ENCODE measurements at places on chromosomes 2 and 18.

DNA sequence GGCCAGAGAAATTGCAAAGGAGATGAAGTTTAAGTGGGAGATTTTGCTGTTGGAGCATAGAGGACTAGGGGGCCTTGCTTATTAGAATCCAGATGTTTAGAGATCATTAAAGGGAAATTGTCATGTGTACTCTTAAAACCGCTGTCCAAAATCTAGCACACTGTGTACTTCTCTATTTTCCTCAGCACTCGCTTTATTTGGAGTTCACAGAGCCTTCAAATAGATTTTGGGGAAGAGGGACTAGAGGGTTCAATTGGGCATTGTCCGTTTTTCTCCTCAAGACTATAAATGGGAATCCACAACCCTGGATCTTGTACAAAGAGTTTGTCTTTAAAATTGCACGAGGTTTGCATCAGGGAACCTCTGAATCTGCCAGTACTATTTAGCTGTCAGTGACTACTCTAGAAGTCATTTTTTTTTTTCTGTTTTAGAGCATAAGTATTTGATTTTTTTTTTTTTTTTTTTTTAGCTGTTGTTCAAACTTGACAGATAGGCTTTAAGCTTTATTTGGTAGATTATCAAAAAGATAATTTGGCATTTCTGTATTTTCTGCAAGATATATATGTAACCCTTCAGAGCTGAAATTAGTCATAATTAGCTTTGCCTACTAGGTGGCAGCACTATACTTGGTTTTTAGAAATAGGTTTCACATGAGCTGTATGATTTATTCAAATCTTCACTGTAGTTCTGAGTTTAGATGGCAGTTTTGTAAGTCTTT is 14.2 kb downstream of the PMS1 start:
- no peak for DNase-seq

GRCh38 chr2:168962636-168963035 is 61.5 kb downstream of the G6PC2 start:
- DNase-seq: no peak

DNA sequence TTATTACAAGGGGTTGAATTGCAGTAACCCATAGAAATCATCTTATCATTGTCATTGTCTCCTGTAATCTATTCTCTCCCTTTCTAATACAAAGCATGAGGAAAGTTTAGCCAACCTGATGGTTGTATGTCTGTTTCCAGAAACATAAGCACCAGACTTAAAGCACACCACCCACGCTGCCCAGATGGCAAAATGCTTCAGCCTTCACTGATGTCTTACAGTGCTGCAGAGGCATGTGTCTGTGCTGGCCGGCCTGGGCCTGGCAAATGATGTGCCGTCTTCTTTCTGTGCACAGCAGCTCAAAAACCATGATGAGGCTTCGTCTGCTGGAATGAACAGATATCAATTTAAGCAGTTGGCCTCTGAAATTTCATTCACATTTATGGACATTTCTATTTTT is 443.0 kb upstream of the RGPD4 start:
- DNase-seq: no peak

- no peak for DNase-seq
These were observed 116.4 kb downstream of the IRS1 start for GRCh38 chr2:226683196-226683595.

GRCh38 chr2:203361495-203361894 is 33.3 kb downstream of the ABI2 start:
- no peak for DNase-seq

- no peak for DNase-seq
These were observed 18.6 kb upstream of the AGXT start for GRCh38 chr2:240850026-240850425.

DNA sequence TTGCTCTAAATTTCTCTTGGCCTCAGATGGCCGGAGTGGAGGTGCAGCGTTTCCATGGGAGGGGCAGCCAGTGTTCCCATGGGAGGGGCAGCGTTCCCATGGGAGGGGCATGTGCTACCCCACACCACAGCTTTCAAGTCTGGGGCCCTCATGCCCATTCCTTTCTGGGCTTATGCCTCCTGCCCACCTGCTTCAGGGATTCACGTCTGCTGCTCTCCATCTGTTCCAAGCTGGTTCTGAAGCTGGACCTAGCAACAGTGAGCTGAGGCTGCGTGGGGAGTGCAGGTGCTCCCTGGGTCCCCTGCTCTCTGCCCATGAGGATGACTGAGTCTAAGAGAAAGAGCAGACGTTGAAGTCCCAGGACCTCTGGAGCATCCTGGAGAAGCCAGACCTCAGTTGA is 243.1 kb upstream of the PXDN start:
- DNase-seq: no peak

GRCh38 chr2:118325321-118325955 is 237.2 kb downstream of the INSIG2 start:
- no peak for DNase-seq

GRCh38 chr2:74440378-74441169 is 1.2 kb downstream of the RTKN start:
- no peak for DNase-seq

- DNase-seq: no peak
These were observed 10.5 kb upstream of the B3GNT7 start for GRCh38 chr2:231384970-231385369.

GRCh38 chr18:77160515-77160914 is 27.9 kb upstream of the MBP start:
- no peak for DNase-seq

GRCh38 chr18:49548229-49548636 is 13.6 kb upstream of the LIPG start:
- no peak for DNase-seq

- no peak for DNase-seq
These were observed 188.8 kb downstream of the TSN start for GRCh38 chr2:121944072-121944831.

- DNase-seq: no peak
These were observed 5.3 kb upstream of the ORC2 start for GRCh38 chr2:200968735-200969134.

GRCh38 chr2:12315224-12315623 is 401.5 kb upstream of the TRIB2 start:
- DNase-seq: no peak

DNA sequence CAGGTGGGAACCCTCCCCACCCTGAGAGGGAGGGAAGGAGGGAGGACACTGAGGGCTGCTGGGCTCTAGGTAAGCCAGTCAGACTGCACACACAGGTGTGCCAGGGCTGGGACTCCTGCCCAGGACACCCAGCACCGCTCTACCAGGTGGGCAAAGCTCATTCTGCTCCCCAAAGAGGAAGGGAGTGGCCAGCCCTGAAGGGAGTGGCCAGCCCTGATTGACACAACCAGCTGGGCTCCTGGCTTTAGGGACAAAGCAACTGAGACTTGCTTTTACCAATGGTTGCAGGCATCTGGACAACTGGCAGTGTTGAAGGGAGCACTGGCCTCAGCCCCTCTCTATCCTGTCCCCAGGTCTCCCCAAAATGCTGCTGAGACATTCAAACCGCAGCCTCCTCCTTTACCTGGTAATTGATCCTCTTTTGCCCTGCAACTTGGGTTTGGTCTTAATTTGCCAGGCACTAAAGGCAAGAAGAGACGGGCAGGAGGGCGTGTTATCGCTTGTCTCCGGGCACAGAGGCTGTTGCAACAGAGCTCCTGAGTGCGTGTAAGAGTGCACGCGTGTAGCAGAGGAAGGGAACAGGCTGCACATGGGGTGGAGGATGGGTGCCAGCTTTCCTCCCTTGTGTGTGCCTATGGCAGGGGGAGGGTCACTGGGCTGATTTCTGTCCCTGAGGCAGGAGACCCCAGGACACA is 14.5 kb upstream of the FOSL2 start:
- DNase-seq: no peak

DNA sequence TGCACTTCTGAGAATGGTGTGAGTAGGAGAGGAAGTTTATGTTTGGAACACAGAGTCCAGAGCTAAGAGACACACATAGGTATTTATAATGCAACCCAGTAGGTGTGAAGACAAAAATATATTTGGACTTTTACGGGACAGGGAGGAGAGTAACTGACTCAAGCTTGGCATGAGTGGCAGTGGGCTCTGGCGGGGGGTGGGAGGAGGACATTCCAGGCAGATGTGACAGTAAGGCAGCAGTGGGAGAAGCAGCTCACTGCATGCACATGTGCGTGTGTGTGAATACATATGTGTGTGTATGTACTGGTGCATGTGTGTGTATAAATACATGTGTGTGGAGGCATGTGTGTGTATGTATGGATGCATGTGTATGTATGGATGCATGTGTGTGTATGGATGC is 51.4 kb downstream of the DCDC2C start:
- no peak for DNase-seq

- DNase-seq: no peak
These were observed 7.6 kb upstream of the NRXN1 start for GRCh38 chr2:51039581-51039980.

DNA sequence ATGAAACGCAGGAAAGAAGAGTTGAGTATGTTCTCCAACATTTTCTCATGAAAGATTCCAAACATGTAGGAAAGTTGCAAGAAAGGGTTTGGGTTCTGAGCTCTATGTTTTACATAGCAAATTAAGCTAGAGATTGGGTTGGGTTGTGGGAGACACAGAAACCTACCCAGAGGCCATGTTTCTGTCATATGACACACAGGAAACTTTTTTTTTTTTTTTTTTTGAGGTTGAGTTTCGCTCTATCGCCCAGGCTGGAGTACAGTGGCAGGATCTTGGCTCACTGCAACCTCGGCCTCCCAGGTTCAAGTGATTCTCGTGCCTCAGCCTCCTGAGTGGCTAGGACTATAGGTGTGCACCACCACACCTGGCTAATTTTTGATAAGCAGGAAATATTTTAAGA is 57.6 kb downstream of the DOCK10 start:
- DNase-seq: no peak

- no peak for DNase-seq
These were observed 409.2 kb upstream of the TCF4 start for GRCh38 chr18:55997151-55997561.

GRCh38 chr2:220936641-220937197 is 635.4 kb downstream of the EPHA4 start:
- DNase-seq: no peak

- no peak for DNase-seq
These were observed 27.4 kb upstream of the SLC3A1 start for GRCh38 chr2:44247924-44248323.

- DNase-seq: no peak
These were observed 33.0 kb upstream of the NPAS2 start for GRCh38 chr2:100786985-100787384.

- no peak for DNase-seq
These were observed 19.5 kb downstream of the LCT start for GRCh38 chr2:135817466-135817865.

- DNase-seq: no peak
These were observed 7.1 kb downstream of the DSG1 start for GRCh38 chr18:31325051-31325450.

DNA sequence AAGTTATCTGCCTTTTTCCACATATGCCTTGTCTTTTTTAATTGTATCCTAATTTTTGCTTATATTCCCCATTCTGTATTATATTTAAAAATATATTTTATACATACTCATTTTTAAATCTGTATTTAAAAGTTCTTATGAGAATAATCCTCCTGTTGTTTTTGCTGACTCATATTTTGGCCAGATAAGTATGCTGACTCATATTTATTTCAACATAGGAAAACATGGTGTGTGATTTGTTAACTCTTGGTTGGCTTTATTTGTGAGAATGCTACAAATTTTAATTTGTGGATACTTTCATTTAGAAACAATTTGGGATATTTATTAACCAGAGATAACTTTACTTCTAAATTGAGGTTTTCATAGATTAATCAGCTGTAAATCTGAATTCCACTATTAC is 587.7 kb downstream of the CPS1 start:
- DNase-seq: no peak

DNA sequence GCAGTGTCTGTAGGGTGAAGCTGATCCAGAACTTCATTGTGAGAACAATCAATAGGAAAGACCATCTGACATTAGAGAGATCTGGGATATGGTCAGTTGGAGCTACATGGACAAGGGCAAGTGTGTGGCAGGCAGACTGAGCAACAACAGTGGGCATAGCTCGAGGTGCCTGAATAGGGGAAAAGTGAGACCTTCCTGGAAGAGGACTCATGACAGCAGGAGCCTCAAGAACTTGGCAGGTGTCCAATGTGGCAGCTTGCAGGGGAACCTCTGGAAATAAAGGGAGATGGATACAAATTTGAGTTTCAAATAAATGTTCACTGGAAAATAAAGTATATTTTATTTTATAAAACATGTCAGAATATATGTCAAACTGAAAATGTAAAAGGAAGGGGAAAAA is 117.9 kb downstream of the TANC1 start:
- no peak for DNase-seq

DNA sequence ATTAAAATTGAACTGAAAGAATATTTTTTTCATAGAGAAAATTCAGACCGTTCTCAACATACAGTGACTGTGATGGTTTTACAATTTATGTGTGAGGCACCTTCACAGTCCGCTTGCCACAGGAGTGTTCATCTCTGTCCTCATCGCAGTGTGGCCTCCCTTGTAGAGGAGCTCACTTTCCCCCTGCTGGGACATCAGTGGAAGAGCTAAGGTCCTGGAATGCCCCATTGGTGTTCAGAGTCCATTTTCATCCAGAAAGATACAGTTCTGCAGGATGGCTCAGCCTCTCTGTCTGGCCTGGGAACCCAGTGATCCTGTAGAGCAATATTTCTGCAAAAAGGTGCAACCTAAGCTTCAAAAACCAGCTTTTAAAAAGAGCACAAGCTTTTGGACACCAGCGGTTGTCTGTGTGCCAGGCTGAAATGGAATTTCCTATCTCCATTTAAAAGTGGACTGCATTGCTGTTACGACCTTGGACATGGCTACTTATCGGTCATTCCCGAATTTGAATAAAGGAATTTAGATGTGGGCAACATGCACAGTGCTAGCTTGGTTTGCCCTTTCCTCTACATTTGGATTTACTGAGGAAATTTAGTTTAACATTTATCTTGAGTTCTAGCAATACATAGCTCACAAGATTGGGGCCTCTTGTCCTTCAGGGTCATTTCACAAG is 26.7 kb upstream of the FAM237A start:
- DNase-seq: no peak

DNA sequence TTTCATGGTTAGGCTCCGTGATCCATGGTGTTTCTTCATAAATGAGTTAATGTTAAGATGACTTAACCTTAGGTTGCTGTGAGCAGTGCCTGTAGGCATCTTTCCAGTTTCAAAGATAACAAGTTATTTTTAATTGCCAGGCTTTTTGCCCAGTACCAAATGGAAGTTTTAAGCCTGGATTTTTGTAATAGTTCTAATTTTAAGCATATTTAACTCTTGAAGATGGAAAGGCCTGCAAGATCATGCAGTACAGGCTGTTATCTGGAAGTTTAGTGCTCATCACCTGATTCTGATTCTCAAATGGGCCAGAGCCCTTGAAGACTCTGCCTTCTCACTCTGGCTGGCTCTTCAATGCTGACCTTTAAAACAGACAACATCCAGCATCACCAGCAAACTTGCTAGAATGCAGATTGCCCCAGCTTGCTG is 141.3 kb downstream of the NCK2 start:
- no peak for DNase-seq

- DNase-seq: no peak
These were observed 229.4 kb downstream of the HAUS1 start for GRCh38 chr18:46333431-46334135.

DNA sequence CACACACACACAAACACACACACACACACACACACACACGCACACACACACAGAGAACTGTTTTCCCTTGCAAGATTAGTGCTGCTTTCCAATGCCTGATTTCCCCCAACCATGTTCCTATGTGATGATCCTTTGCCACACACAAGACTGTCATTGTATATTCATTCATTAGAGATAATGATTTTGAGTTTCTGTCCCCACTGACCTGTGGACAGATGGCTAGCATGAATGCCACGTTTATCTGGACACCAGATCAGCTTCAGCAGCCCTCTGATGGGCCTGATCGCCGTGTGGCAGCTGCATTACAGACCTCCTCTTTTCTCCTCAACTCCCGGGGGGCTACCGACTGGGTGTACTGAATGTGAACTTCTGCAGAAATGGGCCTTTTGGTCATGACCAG is 353.0 kb downstream of the MYCN start:
- DNase-seq: no peak
